ENCODE measurements at places on chromosomes 3 and 15.

DNA sequence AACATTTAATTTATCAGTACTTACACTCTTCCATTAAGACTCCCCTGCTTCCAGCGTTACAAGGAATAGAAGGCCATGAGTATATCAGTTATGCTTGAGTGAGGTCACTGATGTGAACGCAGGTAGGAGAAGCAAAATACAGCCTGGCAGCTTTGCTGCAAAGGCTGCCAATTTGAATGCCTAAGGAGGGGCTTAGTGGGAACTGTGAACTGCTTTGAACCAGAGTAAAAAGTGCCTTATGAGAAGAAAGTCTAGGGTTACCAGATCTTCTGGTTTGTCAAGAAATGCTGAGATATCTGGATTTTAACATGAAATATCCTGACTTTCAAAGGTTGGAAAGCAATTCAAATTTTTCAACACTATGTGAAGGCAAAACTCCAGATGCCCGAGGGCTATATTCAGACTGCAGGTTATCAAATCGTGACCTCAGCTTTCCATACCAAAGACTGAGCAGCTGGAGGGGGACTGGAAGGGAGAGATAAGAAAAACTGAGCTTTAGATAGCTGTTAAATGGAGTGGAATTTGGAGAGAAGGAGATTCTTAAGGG, 446.3 kb upstream of the NECTIN3 start:
- DNase-seq, result no peak

DNA sequence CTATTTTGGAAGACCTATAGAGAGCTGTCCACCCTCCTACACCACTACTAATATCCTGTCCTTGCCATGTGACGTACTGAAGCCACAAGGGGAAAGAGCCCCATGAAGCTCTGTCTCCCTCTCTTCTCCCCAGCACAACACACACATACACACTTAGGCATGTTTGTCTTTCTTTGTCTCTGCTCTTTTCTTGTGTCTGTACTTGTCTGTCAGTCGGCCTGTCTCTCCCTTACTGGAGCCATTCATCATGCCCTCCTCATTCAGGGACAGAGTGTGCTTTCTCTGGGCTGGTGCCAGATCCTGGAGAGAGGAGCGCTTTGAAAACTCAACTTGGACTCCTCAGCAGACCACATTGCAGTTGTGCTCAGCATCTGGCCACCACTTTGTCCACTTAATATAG, 47.6 kb downstream of the PSMD6 start:
- no peak for DNase-seq

DNA sequence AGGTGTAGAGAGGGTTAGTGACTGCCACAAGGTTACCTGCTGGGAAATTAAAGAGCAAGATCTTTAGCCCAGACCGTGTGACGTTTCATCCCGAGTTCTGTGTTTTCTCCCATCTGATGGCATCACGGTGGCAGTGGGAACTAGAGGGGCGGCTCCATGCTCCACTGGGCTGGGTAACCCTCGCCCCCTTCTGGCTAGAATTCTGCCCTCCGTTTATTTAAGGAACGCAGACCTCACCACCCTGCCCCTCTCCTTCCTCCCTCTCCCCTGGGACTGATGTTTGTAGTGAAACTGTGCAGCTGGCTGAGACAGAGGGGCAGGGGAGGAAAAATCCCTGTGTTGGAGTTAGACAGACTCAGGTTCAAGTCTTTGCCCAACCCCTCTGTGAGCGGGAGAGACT, 65.6 kb downstream of the ITGA11 start:
- DNase-seq, result no peak

DNA sequence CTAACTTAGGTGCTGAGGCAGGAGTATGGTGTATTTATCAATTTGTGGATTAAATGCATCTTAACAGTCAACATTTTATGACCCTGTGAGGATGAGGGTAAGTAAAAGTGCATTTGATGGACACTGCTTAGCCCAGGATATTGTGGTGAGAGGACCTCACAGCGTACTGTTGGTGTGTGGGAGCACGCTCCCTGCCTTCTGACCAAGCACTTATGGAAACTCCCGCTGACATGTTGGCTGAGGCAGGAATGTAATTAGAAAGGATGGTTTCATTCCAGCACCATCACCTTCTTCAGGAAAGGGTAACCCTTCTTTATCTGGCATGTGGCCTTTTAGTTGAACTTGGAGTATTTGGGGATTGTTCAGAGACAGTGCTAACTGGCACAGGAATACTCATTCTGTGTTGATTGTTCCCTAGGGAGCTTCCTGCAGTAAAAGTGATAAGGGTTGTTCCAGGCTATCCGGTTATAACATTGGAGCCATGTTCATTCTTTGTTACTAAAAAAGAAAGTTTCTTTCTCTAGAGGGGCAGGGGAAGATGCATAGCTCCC, 11.7 kb upstream of the FSTL1 start:
- no peak for DNase-seq

GRCh38 chr3:99896482-99896881, 78.8 kb downstream of the CMSS1 start:
- DNase-seq, result no peak

- DNase-seq, result no peak
Observed at GRCh38 chr3:123082370-123083065, 15.7 kb downstream of the PDIA5 start.

GRCh38 chr3:30174357-30174756, 432.0 kb upstream of the TGFBR2 start:
- no peak for DNase-seq

DNA sequence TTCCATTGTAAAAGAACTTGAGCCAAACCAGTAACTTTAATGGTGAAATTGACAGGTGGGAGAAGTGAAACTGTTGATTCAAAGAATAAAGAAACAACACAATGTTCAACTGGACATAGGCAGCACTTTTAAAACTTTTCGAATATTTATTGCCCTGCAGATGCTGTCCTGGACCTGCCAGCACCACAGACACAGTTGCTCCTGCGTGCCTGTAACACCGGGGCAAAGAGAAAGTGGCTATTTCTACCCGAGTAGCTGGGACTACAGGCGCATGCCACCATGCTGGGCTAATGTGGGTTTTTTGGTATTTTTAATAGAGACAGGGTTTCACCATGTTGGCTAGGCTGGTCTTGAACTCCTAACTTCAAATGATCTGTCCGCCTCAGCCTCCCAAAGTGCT, 7.4 kb downstream of the IL5RA start:
- no peak for DNase-seq

DNA sequence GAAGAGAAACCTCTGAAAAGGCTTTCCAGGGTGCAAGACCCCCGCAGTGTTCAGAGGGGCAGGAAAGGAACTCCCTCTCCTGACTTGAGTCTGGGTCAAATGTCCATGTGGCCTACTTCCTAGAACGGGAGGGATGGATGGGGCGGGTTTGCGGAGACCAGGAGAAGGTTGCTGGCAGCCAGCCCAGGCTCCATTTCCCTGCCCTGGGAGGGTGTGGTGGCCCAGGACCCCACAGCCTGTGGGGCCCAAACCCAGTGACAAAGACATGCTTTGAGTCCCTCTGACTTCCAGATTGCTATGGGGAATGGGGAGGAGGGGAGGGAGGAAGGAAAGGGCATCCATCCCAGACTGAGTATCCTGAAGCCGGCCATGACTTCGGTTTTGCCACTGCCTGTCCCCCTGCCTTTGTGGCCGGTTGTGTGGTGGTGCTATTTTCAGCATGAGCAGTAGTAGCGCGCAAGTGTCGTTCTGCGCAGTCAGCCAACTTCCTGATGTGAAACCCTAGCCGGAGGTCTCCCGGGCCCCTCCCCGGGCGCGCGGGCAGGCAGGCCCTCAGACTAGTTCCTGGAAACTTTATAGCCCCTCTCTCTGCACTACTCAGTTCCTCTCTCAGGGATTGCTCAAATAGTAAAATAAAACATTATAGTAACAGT, 24.4 kb downstream of the MAGEF1 start:
- DNase-seq, result no peak

- DNase-seq, result no peak
Observed at GRCh38 chr3:38878646-38879045, 62.6 kb upstream of the SCN10A start.

DNA sequence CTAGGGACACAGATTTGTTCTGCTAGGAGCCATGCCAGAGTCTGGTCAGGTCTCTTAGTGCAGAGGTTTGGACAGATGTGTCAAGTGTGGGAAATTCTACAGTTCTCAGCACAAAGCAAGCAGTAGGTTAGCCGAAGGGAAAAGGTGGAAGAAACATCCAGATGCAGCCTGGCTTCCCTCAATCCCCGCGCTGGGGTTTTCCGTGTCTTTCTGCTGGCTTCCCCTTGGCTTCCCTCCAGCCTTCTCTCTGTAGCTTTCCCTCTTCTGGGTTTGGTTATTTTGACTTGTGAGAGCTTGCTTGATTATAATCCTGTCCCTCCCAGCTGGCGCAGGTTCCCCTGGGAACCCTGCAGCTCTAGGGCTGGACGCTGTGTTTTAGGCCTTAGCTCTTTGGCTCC, 4.1 kb downstream of the TF start:
- no peak for DNase-seq

DNA sequence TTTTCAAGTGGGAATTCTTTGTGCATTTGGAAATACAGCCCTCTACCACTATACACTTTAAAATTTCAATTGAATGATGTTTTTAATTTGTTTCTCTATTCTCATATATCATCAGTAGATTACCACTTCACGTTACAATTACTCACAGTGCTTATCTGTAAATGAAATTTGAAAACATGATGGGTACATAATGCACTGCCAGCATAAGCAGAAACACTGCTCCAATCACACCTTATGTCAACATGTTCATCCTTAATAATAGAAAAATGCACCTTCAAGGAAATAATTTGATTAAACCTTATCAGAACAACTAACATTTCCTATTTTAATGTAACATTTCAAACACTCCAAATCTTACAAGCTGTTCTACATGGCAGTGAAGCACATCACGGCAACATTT, 718.4 kb downstream of the GBE1 start:
- no peak for DNase-seq

GRCh38 chr3:150218236-150218635, 189.9 kb upstream of the TSC22D2 start:
- no peak for DNase-seq

DNA sequence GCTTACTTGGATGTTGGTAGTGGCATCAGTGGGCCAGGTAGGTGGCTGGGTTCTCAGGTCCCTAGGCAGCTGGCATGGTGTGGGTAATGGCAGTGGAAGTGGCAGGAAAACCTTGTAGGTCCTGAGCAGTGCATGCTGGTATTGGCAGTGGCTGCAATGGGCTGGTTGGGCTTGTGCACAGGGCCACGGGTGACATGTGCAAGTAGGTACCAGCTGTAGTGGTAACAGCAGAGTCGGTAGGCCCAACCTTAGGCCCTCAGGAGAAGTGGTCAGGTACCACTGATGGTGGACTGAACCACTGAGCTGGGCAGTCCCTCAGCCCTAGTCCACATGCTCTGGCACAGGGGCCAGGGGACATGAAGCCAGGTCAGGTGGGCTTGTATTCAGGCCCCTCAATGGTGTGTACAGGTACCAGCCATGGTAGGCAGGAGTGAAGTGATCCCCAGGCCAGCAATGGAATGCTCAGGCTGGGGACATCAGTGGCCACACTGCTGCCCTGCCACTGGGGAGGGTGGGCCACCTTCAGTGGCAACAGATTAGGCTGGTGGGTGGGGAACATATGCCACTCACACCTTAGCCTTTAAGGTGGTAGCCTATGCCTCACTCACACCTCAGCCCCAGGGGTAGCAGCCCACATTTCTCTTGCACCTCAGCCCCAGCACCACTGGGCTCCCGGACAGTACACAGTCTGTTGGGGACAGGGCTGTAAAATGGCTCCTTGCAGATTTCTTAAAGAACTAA, 118.1 kb downstream of the LRRK1 start:
- DNase-seq, result no peak

GRCh38 chr15:73926219-73927002, at the start of gene LOXL1:
TSS of gene LOXL1 (plus strand) at chr15:73926462. CDS start at chr15:73926784, 322 bp downstream.
- DNase-seq, result peak; percentile 27

GRCh38 chr3:33377931-33378330, 62.3 kb downstream of the UBP1 start:
- DNase-seq, result no peak

- no peak for DNase-seq
Observed at GRCh38 chr3:132538072-132538471, 59.0 kb upstream of the ACKR4 start.

DNA sequence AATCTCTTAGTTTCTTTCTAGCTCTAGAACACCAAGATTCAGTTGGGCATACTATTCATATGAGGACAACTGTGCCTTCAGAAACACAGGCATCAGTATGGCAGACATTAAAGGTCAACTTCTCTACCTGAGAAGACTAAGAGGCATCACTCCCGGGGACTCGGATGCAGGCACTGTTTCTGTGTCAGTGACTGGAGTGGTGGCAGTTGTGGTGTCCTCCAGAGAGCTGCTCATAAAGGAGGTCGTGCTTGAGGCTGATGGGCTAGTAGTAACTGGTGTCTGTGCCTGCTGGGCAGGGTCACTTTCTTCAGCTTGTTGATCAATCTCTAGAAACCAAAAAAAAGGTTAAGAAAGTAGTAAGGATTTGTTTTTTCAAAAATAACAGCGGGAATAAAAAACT, 75.2 kb downstream of the FBXL22 start:
- no peak for DNase-seq

DNA sequence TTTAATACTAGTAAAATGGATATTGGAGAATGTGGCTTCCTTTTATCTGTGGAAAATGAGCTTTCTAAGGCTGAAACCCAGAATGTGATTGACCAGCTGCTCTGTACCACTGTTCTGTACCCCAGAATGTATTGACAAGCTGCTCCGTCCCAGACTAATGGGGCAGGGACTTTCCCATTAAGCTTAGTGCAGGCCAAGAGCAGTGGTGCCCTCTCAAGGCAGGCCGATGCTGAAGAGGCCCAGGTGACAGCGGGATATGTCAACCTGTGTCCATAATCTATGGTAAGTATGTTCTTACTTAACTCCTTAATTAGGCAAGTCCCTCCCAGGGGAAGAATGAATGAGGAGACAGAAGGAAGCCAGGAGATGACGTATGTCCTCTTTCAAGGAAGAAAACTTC, 31.1 kb downstream of the SGO1 start:
- DNase-seq, result no peak

DNA sequence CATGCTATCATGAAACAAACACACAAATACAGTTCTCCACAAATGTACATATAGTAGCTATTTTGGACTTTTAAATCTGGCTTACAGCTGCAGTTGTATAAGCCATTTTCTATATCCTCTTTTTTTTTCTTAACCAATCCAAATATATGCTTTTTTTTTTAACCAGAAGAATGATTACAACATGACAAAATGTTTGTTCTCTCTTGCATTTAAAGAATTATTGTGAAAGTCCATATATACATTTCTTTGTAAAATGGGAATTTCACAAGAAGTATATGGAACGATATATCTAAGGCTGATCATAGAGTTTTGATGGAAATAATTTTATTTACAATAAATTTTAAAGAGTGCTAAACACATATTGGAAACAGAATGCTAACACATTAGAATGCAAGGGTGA, 95.6 kb downstream of the CD200R1L start:
- DNase-seq, result no peak
